ENCODE measurements at places on chromosomes 11 and 22.

- no peak for DNase-seq
Measured at GRCh38 chr11:29306527-29306926, 710.3 kb downstream of the KCNA4 start.

- DNase-seq = no peak
Measured at GRCh38 chr22:49785046-49785521, 42.6 kb downstream of the BRD1 start.

DNA sequence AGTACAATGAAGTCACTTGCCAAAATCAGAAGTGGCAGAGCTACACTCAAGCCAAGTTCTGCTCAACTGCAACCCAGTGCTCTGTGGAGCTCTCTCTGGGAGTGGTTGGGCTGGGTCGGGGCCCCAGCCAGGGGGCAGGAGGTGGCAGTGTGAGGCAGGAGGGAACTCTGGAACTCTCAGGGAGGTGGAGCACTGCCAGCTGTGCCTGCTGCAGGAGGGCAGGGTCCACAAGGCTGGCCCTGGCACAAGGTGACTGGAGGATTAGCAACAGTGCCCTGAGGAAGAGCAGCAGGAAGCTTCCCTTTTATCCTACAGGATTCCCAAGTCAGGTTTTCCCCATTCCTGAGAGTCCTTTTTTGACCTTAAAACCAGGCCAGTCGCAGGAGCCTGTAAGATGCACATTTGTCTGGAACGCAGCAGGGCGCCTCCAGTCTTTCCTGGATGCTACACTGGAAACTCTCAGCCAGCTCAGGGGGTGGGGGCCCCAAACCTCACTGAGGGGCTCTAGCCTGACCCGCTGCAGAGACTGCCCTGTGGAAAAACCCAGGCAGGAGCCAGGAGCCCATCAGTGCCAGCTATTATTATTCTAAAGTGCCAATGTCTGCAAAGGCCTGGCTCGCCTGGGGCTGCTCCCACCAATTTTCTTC is 31.8 kb downstream of the DKK3 start:
- DNase-seq = no peak

- peak; percentile 53 for DNase-seq
Measured at GRCh38 chr11:68142028-68142412, 20.8 kb upstream of the CHKA start.

DNA sequence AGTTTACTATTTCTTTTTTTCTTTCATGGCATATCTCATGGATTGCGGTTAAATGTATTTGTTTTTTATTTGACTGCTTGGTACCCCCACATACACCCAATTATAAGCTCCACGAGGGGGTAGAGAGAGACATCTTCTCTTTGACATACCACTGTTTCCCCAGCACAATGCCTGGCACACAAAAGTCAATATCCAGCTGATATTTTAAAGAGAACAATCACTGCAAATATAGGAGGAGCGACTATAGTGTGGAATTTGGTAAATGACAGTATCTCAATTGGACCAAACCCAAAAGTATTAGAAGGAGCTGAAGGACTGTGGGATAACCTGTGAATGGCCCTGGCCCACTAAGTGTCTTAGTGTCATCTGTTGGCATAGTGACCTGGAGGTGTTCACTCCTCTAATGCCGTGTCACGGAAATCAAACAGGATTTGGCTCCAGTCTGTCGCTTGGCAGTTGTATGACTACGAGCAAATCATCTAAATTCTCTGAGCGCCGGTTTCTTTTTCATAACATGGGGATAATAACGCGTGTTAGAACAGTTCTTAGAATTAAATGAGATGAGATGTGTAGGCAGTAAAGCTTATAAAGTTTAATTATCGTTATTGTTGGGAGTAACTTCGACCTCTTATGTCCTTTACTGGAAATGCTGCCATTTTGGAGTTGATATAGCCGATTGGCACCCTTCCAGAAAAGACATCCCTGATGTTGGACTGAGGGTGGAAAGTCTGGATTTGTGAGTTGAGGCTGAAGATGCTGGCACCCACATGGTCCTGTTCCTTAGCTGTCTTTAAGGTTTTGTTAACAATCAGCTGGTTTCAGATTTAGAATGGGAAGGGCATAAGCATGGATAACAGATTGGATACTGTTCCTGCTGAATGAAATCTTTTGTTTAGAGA is 144.5 kb downstream of the DBX1 start:
- DNase-seq = no peak

DNA sequence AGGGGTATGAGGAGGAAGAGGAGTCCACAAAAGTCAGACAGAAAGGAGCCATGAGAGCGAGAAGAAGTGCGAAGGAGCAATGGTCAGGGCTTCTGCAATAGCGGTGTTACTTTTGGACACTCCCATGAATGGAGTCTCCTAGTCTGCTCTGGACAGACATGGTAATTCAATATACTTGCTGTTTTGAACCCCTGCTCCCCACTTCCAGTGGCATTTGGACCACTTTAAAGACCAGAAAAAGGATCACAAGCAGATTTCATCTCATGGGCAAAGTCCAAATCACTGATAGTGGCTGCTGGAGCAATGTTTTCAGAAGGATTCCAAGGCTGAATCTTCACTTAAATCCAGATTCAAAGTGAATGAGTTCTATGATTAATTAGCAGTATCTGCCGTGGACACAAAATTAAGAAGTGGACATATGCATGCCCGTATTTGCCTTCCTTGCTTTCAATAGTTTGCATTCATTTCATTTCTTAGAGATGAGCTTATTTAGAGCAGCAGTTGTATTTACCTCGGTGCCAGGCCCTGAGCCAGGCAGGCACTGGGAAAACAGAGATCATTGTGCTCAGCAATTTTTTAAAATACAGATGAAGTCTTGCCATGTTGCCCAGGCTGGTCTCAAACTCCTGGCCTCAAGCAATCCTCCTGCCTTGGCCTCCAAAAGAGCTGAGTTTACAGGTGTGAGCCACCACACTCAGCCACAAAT is 72.0 kb downstream of the SLC1A2 start:
- DNase-seq = no peak

DNA sequence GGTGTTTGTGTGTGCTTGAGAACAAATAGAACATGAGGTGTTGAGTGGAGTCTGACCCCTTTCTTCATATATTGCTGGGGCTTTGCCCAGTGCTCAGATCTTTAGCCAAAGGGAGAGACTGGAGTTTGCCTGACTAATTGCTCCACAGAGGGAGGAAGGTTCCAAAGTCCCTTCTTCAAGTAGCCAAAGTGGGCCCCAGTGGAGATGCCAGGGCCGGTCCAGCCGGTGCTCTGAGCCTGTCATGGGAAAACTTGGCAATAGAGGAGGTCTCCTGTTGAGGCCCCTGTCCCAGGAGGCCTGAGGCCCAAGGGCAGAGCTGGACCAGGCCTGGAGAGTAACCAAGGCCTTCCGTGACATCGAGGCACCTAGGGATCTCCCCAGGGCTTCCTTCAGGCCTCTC is 112.3 kb downstream of the DSCAML1 start:
- DNase-seq = no peak

DNA sequence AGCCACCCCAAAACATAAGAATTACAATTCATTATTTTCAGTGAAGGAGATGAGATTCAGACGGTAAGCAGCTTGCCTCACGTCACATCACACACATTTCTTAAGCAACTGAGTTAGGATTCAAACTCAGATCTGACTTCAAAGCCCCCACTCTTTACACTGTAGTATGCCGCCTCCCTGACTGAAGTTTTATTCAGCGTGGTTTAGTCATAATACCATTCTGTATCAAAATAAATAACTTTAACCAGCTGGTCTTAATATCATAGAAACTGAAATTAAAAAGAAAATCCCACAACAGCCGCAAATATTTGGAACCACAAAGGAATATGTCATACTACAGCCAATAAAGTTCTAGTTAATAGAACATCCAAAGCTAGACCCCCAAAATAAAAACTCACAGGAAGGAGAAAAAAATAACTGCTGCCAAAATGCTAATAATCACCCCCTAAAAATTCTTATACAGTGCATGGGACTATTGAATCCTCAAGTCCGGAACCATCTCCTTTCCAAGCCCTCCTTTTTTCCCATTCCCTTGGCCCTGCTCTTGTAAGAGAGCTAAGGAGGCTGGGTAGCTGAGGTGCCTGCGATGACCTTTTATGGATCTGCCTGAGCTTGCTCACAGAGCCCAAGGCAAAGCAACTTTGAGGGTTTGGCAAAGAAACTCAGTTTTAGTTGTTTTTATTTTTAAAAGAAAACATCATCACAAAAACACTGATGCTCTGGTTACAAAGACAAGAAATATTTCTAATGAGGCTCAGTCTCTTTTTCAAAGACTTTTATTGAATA is 334.5 kb downstream of the TTC28 start:
- no peak for DNase-seq

GRCh38 chr22:28855355-28856094 is 27.8 kb upstream of the ZNRF3 start:
- DNase-seq = peak; percentile 19

DNA sequence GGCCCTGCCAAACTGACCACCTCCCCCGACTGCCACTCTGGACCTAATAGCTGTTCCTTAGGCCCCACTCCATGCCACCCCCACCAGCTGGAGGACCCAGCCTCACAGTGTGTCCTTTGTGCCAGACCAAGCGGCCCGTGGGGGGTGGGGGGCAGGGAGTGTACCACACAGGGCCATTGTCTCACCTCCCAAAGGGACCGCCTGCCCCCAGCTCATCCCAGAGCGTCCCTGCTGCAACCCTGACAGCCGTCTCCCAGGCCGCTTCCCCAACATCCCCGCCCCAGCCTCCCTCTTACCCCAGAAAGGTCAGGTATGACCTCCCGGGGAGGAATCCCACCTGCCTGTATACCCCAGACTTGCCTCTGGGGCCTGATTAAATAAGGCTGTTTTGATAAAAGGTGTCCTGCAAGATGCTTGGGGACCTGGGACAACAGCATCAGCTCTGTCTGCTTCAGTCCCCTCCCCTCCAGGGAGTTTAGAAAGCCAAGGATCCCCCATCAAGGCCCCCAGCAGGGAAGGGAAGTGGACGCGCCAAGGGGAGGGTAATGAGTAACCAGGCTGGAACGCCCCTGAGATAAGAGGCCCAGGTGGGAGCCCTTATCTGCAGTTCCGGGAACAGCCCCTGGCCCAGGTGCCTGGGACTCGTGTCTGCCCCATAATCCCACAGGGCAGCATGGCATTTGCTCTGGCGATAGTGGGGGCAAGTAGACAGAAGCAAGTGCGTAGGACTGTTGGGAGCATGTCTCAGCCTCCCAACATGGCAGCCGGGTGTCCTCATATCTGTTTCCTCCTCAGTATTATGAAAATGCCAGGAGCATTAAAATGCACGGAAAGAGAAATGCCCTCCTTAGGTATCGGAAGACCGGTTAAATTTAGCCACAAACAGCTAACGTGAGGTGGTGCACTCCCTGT is 9.0 kb downstream of the CDC42EP1 start:
- no peak for DNase-seq

GRCh38 chr22:50612528-50613221 is 12.1 kb downstream of the MAPK8IP2 start:
- no peak for DNase-seq

GRCh38 chr22:20674998-20675397 is 98.9 kb upstream of the SERPIND1 start:
- DNase-seq = no peak

DNA sequence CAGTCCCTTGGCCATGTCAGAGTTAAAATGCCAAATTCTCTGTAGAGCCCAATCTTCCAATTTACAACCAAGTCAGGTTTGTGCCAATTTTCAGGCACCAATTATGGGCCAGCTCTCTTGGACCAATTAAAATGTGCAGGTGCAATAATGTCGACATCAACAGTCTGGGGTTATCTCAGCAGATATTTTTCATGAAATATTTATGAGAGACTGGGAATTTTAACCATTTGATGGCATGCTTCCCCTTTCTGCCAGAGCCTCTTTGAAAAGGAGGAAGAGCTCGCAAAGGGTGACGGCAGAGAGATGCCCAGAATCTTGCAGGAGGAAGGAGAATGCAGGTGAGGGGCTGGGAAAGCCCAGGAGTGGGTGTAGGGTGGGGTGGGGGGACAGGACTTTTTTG is 100.8 kb upstream of the SYT13 start:
- no peak for DNase-seq

- no peak for DNase-seq
Measured at GRCh38 chr11:71342951-71343827, 90.8 kb upstream of the SHANK2 start.

DNA sequence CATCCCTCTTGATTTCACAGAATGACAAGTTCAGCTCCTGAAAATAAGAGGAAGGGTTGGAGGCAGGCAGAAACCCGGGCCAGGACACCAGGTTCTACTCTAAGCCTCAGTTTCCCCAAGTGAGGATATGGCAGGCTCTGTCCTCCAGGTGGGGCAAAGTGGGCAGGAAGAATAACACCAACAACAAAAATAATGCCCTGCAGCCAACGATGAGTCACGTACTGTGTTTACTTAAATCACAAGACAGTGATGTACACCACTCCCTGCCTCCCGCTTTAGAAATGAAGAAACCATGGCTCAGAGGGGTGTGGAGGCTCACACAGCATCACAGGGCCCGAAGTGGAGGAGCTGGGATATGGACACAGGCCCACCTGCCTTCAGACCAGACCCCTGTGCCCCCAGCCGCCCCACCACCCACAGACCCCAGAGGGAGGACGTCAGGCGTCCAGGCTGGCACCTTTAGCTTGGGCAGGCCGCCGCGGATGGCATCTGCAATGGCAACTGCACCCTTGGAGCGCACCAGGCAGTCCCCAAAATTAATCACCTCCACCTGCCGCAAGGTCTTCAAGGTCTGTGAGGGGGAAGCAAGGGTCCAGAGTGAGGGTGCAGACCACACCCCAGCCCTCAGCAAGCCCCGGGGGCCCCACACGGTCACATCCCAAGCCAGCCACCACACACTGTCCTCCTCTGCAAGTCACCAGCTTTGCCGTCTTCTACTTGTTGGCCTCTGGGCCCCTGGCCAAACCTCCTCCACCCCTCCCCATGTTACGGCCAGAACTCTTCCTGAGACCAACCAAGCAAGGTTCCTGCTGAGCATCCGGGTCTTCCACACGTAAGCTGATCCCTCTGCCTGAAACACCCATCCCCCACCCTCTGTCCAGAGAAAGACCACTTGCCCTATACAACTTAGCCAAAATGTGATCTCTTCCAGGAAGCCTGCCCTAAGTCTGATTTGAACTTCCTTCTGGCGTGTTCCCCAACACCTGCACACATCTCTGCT is 15.8 kb upstream of the CHADL start:
- no peak for DNase-seq

DNA sequence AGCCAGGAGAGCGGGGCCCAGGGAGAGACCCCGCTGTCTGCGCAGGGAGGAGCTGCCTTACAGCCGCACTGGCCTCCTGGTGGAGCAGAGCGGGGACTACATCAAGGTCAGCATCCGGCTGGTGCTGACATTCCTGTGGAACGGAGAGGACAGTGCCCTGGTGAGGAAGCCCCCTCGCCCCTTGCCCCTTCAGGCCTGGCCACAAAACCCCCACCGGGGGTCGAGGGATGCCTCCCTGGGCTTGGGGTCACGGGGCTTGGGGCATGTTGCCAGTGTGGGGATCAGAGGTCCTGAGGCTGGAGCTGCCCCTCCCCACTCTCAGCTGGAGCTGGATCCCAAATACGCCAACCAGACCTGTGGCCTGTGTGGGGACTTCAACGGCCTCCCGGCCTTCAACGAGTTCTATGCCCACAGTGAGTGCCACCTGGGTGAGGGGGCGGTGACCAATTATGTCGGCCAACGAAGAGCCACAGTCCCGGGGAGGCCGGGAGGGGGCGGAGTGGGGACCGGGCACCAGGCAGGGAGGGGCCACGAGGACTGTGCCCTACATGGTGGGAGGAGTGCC is 4.2 kb downstream of the MUC5B start:
- DNase-seq = no peak
